Esophagus mucosa (tissue), 1 donor: ENCODE measurements at places on chromosomes 5 and 9. TPM values are rescaled to one million over a fixed set of nuclear protein-coding genes. Genes with fewer than 3 reads are reported as not detected.
A peak's percentile ranks its signal among the peaks of the same experiment; 100 is the strongest.

DNA sequence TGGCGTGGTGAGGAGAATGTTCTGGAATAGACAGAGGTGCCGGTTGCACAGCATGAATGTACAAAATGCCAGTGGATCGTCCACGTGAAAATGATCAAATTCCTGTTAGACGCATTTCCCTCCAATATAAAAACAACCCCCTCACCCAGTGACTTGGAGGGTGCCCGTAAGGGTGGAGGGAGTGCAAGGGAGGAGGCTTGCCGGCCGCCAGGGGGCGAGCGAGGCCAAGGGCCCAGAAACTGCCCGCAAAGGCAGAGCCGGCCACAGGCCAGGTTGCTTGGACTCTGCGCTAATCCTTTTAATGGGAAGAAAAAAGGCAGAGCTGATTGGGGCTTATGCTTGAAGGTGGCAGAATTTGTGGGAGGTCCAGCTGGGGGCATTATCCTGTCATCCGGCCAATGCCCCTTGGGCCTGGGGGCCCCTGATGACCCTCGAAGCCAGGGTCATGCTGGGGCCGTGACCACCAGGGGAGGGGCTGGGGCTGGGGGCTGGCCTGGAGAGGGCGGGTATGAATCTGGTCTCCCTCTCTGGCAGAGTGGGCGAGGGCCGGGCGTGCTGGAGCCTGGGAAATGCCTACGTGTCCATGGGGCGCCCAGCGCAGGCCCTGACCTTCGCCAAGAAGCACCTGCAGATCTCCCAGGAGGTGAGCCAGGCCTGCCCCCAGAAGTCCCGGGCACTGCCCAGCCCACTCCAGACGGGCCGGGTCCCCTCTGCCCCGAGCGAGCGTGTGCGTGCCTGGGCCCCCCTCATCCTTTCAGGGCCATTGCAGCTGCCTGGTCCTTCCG lies 12.0 kb downstream of the GPSM1 start:
- peak; percentile 56 for ATAC-seq

GRCh38 chr5:79561525-79561893 lies 47.6 kb upstream of the HOMER1 start:
- no peak for ATAC-seq

- no peak for ATAC-seq
Measured at GRCh38 chr9:34896112-34896511, 62.0 kb upstream of the PHF24 start.

DNA sequence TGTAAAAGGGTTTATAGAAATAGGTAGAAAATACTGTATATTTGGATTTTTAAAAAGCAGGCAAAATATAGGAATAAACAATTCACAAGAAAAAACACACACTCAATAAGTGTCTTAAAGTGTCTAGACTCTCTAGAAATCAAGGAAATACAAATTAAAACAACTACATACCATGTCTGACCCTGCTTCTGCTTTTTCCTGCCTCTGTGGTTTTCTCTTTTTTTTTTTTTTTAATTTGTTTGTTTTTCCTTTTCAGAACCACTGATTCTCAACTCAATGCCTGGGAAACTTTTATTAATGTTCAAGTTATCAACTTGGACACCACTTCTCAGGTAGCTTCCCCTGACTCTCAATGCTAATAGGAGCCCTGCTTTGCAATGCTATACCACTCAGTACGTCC lies 25.5 kb upstream of the TAS2R1 start:
- ATAC-seq, result no peak

- ATAC-seq, result no peak
Measured at GRCh38 chr9:107227774-107228173, 55.3 kb upstream of the RAD23B start.

GRCh38 chr5:74342948-74343682 lies 297.4 kb downstream of the ENC1 start:
- no peak for ATAC-seq

GRCh38 chr5:113450462-113450861 lies 15.7 kb upstream of the TSSK1B start:
- ATAC-seq, result no peak

GRCh38 chr5:17282283-17283120 lies 65.1 kb downstream of the BASP1 start:
- ATAC-seq, result peak; percentile 62

The STK32A gene
- 0.04 TPM for total RNA-seq

The CARD9 gene
- total RNA-seq, result 0.80 TPM

- ATAC-seq, result peak; percentile 21
Measured at GRCh38 chr9:91799113-91799744, 150.8 kb downstream of the ROR2 start.

DNA sequence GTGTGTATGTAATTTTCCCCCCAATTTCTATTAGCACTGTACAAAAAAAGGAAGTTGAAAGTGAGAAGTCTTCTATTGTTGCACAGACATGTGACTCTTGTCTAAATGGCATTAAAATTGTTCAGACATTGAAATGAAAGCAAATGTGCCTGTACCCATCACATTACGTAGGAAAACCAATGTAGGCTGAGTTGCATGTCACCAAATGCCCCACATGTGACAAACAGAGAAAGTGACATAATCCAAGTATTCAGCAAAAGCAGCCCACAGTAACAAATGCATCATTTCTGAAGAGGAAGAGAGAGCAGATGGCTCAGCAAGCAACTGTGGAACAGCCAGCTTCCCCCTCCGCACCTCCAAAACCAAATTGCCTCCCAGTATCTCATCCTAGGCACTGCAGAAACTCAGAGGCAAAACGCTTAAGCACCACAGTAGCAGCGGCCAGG lies 161.5 kb upstream of the NR4A3 start:
- ATAC-seq, result no peak

GRCh38 chr9:112334432-112334841 lies 1.0 kb upstream of the PTBP3 start:
- no peak for ATAC-seq

The EIF4EBP3 gene
- 20.7 TPM for total RNA-seq

GRCh38 chr5:159576902-159577301 lies 246.6 kb upstream of the IL12B start:
- ATAC-seq, result no peak

GRCh38 chr5:76867827-76868693 lies 18.2 kb downstream of the S100Z start:
- peak; percentile 84 for ATAC-seq

DNA sequence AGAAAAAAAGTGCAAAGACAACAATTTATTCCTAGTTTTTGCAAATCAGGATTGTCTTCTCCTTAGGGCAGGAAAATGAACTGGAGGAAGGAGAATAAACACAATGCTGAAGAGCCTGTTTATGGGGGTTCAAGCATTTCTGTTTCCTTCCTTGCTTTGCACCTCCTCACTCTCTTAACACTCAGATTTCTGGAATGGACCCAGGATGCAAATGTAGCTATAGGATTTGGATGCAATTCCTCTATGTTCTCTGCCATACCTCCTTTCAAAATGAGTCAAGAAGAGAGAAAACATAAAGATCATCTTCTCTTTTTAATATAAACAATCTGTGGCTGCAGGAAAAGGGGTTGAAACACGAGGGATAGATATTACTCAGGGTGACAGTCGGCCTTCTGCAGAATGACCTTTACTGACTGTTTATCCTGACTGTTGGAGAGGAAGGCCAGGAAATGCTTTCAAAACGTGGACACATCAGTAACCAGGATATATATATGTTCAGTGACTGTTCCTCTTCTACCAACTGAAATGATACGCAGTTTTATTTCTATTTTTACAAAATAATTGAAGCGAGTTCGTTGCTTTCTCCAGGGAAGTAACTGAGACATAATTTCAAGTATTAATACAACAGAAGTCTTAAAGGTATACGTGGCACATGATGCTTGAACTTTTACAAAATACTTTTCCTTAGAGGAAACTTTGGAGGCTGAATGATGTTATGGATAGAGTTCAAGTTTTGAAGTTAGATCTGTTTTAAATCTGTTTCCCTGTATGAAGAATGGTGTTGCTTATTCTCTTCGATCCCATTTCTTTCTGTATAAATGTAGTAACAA lies 44.4 kb downstream of the ACTBL2 start:
- ATAC-seq, result no peak

The C8G gene
- total RNA-seq, result not detected

GRCh38 chr9:121562301-121562700 lies 62.7 kb upstream of the GGTA1 start:
- ATAC-seq, result peak; percentile 78

DNA sequence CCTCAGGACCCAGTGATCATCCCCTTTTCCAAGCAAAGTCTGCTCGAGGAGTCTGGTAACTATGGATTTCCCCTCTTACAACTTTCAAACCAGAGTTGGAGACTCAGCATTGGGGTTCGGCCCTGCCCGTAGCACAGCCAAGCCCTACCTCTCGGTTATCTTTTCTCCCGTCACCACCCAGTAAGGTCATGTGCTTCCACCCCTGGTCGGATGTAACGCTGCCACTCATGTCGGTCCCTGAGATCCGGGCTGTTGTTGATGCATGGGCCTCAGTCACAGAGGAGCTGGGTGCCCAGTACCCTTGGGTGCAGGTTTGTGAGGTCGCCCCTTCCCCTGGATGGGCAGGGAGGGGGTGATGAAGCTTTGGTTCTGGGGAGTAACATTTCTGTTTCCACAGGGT lies 1.2 kb downstream of the GALT start:
- ATAC-seq, result no peak

- ATAC-seq, result no peak
Measured at GRCh38 chr5:16578474-16578883, 38.3 kb downstream of the RETREG1 start.

DNA sequence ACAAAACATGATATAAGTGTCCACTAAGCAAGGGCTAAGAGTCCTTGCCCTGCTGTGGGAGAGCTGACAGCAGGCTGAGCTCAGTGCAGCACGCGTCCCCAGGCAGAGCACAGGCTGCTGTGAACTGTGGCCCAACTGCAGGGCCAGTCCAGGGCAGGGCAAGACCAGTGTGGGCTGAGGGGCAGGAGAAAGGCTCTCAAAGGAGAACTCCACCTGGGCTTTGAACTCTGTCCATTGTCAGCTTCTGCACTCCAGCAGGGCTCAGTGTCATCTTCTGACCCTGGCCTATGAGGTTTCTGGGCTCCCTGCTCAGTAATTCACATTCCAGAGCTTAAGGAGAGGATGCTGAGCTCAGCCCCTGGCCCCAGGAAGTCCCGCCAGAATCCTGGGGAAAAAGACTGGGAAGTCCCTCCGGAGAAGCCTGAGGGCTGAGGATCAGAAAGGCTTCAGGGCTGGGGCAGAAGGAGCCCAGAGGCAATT lies 37.4 kb downstream of the LHFPL2 start:
- no peak for ATAC-seq

The MZB1 gene
- total RNA-seq, result 3.3 TPM

The PHF24 gene
- 0.48 TPM for total RNA-seq

- ATAC-seq, result no peak
Measured at GRCh38 chr5:594226-594860, 17.8 kb upstream of the CEP72 start.

GRCh38 chr9:25677301-25678146 lies 720 bp downstream of the TUSC1 start:
- peak; percentile 94 for ATAC-seq

DNA sequence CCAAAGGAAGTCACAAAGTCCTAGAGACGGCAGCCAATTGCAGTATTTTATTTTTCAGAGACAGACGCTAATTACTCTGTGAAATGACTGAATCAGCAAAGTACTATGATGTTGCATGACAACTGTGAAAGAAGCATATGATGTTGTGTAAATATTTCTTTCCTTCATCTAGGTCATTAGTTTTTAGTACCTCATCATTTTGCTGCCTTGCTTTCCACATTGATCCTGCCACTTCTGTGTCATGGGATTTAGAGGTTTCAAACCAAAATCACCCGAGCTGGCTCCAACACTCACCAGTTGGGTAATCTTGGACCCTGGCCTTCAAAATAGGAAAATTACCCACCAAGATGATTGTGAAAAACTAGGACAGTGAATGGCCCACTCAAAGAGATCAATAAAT lies 585.2 kb downstream of the ACTL7B start:
- no peak for ATAC-seq

The NUTM2G gene
- total RNA-seq, result not detected

DNA sequence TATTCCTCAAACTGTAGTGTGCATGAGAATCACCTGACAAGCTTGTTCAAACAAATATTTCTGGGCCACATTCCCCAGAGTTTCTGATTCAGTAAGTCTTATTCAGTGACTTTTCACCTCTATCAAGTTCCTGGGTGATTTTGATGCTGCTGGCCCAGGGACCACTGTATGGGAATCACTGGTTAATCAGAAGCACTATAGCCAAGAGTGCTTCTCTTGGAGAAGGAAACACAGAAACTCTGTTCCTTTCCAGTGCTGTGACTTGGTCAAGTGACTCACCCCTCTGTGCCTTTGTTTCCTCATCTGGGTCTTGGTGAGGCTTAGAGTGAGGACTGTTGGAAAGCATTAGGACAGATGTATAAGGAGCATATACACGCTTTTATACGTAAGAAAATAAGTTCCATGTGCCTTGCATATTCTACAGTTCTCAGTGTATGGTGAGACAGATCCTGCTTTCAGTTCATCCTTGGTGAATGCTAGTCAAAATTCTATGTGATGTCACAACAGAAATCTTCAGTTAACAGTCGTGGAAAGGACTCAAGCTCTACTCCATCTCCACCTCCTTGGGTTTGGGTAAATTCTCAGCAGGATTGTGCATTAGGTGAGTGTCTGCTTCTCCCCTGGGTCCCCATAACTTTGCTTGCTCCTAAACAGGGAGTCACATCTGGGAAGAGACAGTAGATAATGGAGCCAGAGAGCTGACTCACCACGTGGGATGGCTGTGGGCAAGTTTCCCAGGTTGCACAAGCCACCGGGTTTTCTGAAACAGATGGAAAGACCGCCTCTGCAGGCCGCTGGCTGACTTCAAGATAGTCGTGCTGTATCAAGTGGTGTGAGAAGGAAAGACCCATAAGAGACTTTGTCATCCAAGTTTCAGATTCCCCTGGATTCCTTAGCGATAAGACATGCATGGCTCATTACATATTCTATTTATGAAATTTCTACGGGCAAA lies 117.0 kb downstream of the NXNL2 start:
- peak; percentile 82 for ATAC-seq

DNA sequence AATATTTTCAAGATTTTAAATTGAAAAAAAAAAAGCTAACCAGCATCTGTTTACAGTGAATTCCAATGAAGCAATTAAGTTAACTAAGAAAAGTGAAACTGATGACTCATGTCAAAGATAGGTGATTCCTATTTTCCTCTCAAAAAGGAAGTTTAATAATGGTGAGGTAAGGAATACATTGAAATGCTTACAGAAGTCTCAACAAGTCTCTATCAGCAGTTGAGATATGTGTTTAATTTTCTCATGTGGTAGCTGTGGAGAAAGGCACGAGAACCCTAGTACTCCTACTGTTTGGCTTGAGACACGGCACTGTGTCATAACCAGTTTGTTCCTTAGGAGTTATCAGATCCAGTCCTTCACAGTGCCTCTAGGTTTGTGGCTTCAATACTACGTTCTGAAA lies 114.5 kb downstream of the SLC25A46 start:
- peak; percentile 51 for ATAC-seq

DNA sequence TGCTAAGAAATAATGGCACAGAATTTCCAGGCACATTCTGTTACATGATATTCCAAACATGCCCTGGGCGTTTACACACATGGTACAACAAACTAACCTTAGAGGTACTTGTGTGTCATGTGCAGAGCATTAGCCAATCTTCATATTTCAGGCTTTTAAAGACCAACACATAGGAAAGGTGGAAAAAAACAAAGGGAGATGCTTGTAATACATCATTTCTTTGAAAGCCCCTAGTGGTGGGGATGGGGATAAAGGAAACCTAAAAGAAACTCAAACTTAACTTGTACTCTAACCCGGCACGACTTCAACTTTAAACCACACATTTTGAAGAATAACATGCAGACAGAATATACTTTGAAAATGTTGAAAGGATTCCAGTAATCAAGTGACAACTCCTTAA lies 133.6 kb downstream of the PTPRD start:
- ATAC-seq, result no peak

The SHOC1 gene
- 0.56 TPM for total RNA-seq

- ATAC-seq, result no peak
Measured at GRCh38 chr5:175253597-175253996, 190.4 kb downstream of the DRD1 start.

The IL9 gene
- not detected for total RNA-seq

The ELL2 gene
- total RNA-seq, result 181 TPM

GRCh38 chr9:135665795-135666189 lies 2.7 kb downstream of the LCN9 start:
- ATAC-seq, result no peak
